Adipocyte (in vitro differentiated cells): ENCODE measurements at places on chromosomes 1 and 21.

- no peak for DNase-seq
Observed at GRCh38 chr21:33841561-33841960, 74.0 kb downstream of the ATP5PO start.

DNA sequence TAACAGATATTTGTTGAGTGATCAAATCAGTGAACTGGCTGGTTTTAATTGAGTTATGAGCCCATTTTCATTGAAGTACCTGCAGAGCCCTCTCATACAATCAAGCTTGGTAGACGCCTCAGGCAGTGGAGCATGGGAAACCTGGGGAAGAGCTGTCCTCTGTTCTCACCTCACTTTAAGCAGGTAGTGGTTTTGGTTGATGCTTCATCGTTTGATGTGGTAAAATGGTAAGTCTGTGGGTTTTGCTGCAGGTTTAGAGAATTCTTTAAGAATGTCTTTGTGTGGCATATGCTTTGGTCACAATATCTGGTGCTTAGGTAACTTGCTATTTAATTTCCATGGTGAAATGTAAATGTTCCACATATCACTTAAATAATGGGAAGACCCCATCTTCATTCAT is 10.0 kb downstream of the LAMC1 start:
- DNase-seq: no peak

- DNase-seq: no peak
Observed at GRCh38 chr1:214044438-214045214, 56.9 kb downstream of the PROX1 start.

GRCh38 chr21:37916310-37917051 is at the start of gene KCNJ6:
Gene KCNJ6, minus strand, starts transcription at chr21:37916457. Its CDS starts 75,775 bp downstream, at chr21:37840682.
- DNase-seq: peak; percentile 85

DNA sequence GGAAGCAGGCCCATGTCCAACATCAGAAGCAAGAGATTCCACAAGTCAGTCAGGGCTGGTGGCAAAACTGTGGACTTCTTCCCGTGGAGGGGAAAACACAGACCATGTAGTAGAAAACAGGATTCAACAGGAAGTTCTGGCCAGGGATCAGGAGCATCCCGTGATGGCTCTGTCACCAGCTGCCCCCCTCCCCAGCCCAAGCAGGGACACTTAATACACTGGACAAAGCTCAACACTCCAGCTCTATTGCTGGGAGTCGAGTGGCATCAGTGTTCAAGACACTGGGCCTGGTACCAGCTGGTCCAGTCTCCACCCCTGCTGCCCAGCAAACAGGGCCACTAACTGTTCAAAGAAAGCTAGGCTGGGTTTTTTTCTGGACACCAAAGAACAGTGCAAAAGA is 3.7 kb downstream of the SLC45A3 start:
- no peak for DNase-seq

GRCh38 chr1:224785040-224785328 is 144.5 kb upstream of the DNAH14 start:
- DNase-seq: no peak

DNA sequence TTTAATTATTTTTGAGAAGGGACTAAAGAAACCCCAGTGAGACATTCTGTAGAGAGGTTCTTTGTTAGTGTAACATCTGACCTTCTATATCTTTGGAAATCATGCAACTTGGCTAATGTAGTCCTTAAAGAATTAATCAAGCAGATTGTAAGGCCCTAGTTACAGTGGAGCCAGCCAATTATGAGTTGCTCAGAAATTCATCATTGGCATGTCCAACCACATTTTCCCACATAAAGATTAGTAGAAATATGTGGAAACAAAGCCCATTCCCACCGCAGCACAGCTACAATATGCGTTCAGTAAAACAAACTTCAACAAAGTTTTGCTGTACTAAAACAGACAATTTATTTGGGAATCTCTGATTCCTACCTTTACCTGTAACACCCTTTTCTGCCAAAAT is 27.8 kb downstream of the WNT2B start:
- no peak for DNase-seq

GRCh38 chr21:29360799-29361765 is 62.4 kb downstream of the BACH1 start:
- DNase-seq: no peak

DNA sequence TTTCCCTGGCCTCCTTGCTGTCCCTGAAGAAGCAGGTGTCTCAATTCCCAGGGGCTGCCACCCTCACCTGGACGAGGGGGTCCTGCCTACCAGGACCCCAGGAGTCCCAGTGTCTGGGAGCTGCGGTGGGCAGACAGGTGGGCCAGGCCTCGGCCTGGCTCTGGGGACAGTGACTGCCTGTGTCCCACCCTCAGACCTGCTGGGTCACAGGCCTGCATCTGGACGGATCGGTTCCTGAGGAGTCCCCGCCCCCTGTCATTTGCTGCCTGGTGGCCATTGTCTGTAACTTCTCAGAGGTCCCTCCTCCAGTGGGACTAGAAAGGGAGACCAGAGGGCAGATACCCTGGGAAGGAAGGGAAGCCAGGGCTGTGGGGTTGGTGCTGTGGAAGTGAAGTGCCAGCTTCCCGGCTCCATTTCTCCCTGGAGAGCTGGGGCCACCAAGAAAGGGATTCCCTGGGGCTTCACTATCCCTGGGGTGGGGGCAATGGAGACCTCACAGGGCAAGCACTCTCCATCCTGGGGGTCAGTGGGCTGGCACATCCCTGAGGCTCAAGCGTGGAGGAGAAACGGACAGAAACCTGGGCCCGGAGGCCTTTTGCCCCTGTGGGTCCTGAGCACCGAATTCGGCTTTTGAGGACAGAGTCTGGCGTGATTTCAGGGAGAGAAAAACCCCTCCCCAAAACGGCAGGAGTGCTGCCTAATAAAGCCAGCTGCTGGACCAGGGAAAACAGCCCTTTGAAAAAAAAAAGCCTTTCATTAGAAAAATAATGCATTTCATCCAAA is 157.3 kb downstream of the PEX14 start:
- no peak for DNase-seq

DNA sequence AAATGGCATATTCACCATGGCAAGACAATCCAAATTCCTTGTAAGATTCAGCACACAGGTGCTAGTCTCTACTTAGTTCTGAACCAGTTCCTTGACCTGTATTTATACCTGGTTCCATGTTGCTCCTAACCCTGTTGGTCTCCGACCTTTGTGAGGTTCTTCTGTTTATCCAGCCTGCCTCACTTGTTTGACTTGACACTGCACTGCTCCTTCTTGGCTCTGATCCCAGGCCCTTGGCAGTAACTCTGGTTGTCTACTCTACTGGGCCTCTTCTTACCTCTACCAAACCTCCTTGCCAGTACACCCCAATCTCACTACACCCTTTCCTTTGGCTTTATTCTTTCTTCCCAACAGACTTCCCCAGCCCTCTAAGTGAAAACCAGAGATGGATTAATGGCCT is 419.4 kb upstream of the USP24 start:
- no peak for DNase-seq

GRCh38 chr1:56958526-56958925 is 7.3 kb downstream of the C8B start:
- DNase-seq: peak; percentile 36

DNA sequence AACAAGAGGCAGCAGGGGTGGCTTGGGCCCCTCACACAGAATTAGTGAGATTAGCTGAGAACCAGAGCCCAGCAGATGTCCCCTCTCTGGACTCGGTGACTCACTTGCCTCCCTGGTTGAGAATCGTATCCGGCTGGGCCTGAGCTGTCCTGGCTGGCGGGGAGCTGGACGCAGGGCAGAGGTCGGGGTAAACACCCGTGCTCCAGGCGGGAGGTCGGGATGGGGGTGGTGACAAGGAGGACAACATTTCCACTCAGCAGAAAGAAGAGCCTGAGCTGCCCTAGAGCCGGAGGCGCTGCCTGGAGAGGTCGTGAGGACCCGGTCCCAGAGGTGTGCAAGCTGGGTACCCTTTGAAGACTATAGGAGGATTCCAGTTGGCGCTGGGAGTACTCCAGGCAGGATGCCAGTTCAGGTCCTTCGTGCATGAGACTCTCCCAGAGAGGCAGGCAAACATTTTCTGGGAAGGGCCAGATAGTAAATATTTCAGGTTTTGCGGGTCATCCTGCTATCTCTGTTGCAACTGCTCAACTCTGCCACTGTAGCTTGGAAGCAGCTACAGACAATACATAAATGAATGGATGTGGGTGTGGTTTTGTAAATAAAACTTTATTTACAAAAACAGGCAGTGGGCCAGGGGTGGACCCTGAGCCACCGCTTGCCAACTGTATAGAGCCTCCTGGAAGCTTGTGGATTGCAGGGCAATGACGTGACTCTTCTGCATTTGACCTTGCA is 116.8 kb upstream of the WNT4 start:
- no peak for DNase-seq

- DNase-seq: no peak
Observed at GRCh38 chr1:75559800-75560199, 51.1 kb downstream of the SLC44A5 start.

- DNase-seq: no peak
Observed at GRCh38 chr1:151384584-151384983, 12.1 kb upstream of the SELENBP1 start.

DNA sequence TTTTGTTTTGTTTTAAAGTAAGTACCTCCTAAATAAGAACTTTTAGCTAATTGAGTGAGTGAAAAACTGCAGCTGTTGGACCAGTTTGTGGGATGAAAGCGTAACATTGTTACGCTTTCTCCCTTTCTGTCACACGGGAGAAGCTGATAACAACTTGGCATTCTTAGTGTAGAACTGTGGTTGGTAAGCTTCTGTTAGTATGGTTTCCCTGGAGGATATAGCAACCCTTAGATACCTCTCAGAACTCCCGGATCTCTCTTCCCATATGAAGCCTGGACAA is 98.2 kb downstream of the CACHD1 start:
- DNase-seq: no peak

GRCh38 chr1:90048043-90048442 is 53.1 kb downstream of the ZNF326 start:
- DNase-seq: no peak

GRCh38 chr1:222369148-222369547 is 178.8 kb downstream of the HHIPL2 start:
- DNase-seq: no peak

- DNase-seq: peak; percentile 56
Observed at GRCh38 chr1:108686614-108687313, 5.3 kb upstream of the PRPF38B start.

GRCh38 chr1:73839922-73840321 is 358.1 kb downstream of the LRRIQ3 start:
- DNase-seq: peak; percentile 40

DNA sequence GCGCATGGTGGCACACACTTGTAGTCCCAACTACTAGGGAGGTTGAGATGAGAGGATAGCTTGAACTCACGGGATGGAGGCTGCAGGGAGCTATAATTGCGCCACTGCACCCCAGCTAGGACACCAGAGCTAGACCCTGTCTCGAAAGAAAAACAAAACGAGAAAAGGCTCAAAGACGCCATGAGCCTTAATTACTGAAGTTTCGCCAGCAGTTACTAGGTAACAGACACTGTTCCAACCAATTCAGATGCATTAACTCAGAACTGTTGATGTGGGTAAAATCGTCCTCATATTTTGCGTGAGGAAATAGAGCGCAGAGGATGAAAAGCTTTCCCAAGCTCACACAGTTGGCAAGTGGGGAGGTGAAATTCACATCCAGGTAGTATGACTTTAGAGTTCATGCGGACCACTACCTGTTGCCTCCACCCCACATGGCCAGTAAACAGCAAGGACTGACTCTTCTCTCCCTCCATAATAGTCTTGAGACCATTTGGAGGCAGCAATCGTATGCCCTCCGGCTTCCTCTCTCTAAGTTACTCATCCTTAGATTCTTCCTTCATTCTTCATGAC is 40.1 kb downstream of the INAVA start:
- DNase-seq: no peak

GRCh38 chr1:23469372-23469982 is 14.5 kb downstream of the ASAP3 start:
- DNase-seq: no peak
